Mesenteric fat pad (tissue), 1 donor: ENCODE measurements at places on chromosomes 6 and 20. TPM values are rescaled to one million over a fixed set of nuclear protein-coding genes. Genes with fewer than 3 reads are reported as not detected.

Gene COX4I2
- total RNA-seq = 2.3 TPM

Gene RSPH3
- 6.7 TPM for total RNA-seq

Gene KHDC1L
- total RNA-seq = not detected

Gene KIF25
- total RNA-seq = 0.93 TPM

Gene CD24
- total RNA-seq = 2.1 TPM

Gene LPA
- not detected for total RNA-seq

Gene DPPA5
- not detected for total RNA-seq

Gene TMEM74B
- 0.42 TPM for total RNA-seq

Gene TSBP1
- not detected for total RNA-seq

Gene BPI
- not detected for total RNA-seq

Gene ARMH2
- not detected for total RNA-seq

Gene WFDC5
- total RNA-seq = not detected

Gene PRDM13
- not detected for total RNA-seq

Gene MAK
- total RNA-seq = 0.71 TPM

Gene CDH26
- total RNA-seq = 1.5 TPM

Gene TBX18
- 13.8 TPM for total RNA-seq

Gene MAS1
- not detected for total RNA-seq

Gene XKR7
- total RNA-seq = not detected

Gene MUC22
- not detected for total RNA-seq

Gene GPANK1
- total RNA-seq = 10.5 TPM

Gene ZNF831
- 0.32 TPM for total RNA-seq

Gene BPIFB2
- total RNA-seq = not detected

Gene ASIP
- not detected for total RNA-seq

Gene EYA4
- 1.0 TPM for total RNA-seq

Gene HCK
- total RNA-seq = 35.1 TPM

Gene CDYL
- 51.9 TPM for total RNA-seq

Gene SAMD5
- 0.39 TPM for total RNA-seq

Gene FRS3
- 3.4 TPM for total RNA-seq

Gene OR2H1
- not detected for total RNA-seq

Gene MAN1A1
- total RNA-seq = 147 TPM

Gene RUNX2
- 1.6 TPM for total RNA-seq

Gene REV3L
- 63.7 TPM for total RNA-seq

Gene SLC32A1
- not detected for total RNA-seq

Gene PAQR8
- 3.9 TPM for total RNA-seq

Gene DNAH8
- total RNA-seq = not detected

Gene FILIP1
- total RNA-seq = 8.1 TPM

Gene OLIG3
- not detected for total RNA-seq

Gene ACSS1
- 14.3 TPM for total RNA-seq

Gene UBD
- not detected for total RNA-seq

Gene DEFB124
- total RNA-seq = 1.7 TPM

Gene FAM83D
- total RNA-seq = 0.71 TPM

Gene POLR3F
- total RNA-seq = 7.5 TPM

Gene APCDD1L
- total RNA-seq = not detected
